Activated T-helper 1 cell treated with Interleukin-2 at 50 U/mL for 16 hours (primary cell): ENCODE measurements at places on chromosomes 2 and 18.

DNA sequence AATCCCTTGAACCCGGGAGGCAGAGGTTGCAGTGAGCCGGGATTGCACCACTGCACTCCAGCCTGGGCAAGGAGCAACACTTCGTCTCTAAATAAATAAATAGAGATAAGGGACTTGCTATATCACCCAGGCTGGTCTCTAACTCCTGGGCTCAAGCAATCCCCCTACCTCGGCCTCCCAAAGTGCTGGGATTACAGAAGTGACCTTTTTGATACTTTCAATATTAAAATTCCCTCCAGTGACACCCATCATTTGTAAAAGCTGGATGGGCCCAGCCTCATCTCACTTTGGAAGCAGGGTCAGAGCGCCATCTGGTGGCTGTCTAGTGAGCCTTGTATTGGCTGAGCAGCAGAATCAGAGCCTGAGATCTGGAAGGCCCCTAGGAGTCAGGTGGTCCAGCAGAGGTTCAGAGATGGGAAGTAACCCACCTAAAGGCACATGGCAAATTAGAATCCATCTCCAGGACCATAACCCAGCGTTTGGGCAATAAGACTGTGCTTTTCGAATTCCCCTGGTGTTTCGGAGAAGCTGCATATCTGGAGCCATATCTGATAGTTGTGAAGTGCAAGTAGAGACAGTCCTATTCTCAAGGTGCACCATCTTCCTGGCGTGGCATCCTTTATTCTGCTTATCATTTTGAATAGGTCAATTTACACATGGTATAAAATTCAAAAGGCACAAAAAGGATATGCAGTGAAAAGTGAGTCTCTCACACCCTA is 18.3 kb upstream of the SLC35F6 start:
- DNase-seq, result peak; percentile 55

GRCh38 chr2:224252631-224253030 is 149.3 kb downstream of the FAM124B start:
- no peak for DNase-seq

DNA sequence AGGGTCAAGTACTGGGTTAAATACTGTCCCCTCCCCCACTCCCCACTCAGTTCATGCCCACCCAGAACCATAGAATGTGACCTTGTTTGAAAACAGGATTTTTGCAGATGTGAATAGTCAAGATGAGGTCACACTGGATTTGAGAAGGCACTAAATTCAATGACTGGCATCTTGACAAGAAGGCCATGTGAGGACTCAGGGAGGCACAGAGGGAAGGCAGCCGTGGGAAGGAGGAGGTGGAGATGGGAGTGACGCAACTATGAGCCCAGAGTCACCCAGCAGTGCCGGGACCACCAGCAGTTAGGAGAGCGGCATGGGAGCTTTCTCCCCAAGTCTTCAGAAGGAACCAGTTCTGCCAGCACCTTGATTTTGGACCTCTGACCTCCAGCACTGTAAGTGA is 257.3 kb downstream of the BCL2 start:
- no peak for DNase-seq

DNA sequence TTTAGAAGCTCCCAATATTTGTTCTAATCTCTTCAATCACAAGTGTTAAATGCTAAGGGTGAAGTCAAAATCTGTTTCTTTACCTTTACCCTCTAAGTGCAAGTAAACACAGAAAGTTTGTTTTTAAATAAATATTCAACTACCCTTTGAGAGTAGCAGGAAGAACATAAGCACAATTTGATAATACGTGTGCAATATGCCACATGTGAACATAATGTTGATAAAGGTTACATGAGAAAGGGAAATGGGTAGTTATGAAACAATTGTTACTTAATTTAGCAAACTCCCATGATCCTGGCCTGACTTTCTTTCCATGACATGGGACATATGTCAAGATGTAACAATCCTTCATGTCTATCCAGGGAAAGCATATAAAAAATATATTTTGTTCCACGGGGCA is 7.1 kb downstream of the SPRED2 start:
- DNase-seq, result no peak

DNA sequence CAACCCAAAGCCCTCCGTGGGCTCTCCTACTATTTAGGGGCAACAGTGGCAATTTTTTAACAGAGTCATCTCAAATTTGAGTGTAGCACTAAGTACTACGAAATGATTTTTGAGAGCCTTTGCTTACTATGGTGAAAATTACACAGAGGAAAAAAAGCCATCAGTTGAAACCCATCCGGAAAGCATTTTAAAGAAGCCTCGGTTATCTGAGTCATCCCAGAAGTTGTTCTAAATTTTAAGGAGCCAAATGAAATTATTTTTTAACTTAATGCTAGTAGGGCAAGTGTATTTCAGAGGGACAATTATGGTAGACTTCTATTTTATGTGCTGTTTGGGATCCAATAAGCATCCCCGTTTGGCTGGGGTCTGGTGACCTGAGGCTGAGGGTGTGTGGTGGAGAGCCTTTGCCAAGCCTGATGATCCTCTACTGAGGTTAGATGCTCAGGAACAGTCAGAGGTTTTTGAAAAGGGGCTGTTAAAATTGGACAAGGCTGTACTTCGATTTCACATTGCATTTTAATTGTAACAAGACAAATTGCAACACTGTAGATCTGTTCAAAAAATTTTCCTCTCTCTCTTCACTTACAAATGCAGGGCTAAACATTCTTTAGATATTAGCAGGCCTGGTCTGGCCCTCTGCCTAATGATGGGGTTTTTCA is 47.0 kb downstream of the RAPGEF4 start:
- DNase-seq, result no peak

GRCh38 chr2:104938231-104938941 is 84.5 kb downstream of the POU3F3 start:
- no peak for DNase-seq

- DNase-seq, result no peak
These were observed 7.6 kb upstream of the CACNB4 start for GRCh38 chr2:152106464-152106863.

DNA sequence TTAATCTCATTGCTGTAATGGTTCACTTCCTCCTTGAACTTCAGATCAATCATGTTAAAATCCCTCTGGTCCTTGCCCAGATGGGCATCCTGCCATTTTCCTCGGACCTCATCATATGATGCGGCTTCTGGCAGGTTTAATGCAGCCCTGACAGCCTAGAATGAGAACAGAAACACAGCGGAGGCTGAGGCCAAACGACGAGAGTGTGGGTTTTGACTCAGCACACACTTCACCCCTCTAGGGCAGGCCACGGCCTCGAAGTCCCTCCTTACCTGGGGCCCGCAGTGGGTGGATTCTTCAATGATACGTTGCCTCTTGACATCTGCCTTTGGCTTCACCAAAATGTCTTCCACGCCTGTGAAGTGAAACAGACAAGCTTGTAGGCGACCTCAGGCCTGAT is 56.8 kb downstream of the POLR1A start:
- DNase-seq, result no peak

- no peak for DNase-seq
These were observed 69.5 kb downstream of the KYNU start for GRCh38 chr2:142946941-142947340.

DNA sequence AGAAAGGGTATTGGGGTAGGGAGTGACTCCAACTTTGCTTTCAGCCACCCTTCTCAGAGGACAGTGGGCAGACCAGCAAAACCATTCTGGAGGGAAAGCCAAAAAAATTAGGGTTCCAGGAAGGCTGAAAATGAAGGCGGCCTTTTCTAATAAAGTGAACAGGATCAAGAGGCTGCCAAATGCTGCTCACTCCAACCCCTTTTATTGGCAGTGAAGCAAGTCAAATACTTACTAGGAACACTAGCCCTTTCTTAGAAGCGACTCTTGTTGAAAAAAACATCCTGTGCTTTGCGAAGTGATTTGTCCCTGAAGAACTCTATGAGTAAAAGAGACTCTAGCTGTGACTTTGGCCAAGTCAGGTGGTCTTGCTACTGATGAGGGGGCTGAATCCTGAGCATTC is 83.6 kb upstream of the CYP1B1 start:
- DNase-seq, result no peak

DNA sequence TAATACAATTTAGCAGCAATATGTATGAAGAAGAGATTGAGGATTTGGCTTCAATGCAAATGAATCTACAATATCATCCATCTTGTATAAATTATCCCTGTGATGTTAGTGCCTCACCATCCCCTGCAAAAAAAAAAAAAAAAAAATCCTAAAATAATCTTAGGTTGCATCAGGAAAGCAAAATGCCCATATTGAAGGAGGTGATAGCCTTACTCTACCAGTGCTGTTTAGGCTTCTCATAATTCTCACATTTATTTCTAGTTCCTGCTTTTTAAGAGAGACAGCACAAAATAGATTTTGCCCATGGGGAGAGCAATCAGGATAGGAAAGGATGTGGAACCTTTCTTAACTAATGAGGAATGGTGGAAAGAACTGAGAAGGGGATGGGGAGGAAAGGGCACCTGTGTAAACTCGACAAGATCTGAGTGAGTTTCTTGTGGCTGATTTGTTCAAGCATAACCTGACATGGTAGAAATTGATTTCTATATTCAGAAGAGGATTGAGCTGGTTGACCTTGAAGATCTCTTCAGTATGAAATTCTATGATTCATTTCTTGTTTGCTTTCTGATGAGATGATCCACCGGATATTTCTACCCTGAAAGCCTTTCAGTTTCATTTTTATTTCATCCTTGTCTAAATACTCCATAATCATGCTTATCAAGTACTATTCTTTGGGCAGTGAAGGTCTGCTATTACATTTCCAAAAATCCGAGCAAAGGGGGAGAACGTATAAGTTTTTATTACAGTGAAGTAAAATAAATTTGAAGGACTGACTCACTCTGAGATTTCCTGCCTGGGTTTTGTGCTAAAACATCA is 391.2 kb downstream of the PTPRM start:
- DNase-seq, result no peak

DNA sequence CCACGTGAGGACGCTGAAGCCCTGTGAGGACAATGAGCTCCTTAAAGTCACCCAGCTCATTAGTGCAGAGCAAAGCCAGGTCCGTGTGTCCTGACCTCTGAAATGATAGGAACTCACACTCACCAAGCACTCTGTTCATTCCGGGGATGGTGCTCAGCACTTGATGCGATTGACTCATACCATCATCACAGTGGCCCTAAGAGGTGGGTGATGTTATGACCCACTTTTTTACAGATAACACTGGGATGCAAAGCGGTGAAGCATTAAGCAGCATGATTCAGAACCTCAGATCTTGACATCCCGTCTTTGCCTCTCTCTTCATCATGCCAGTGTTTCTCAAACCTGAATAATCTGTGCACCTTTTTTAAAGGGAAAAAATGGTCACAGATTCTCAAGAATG is 234.8 kb downstream of the ALPK2 start:
- DNase-seq, result no peak

GRCh38 chr2:40653829-40654228 is 201.9 kb upstream of the SLC8A1 start:
- DNase-seq, result no peak

DNA sequence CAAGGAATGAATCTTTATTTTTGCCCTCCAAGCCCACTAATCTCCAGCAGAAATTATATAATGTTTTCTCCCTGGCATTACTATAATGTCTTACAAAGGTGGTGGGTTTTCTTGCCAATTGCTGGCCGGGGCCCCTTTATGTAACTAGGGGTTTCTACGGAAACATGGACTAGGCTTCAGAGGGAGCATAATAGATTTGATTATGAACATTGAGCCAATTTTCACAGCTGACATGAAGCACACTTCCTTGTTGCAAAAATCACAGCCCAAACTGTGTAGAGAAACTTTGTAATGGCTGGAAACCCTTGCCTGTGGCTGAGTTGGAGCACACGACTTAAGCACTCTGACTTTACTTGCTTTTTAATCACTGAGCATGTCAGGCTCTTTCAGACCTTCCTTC is 3.8 kb upstream of the CYRIA start:
- DNase-seq, result no peak

- DNase-seq, result no peak
These were observed 46.3 kb downstream of the RTTN start for GRCh38 chr18:70158992-70159717.

GRCh38 chr2:44570271-44570670 is 208.5 kb downstream of the CAMKMT start:
- no peak for DNase-seq

DNA sequence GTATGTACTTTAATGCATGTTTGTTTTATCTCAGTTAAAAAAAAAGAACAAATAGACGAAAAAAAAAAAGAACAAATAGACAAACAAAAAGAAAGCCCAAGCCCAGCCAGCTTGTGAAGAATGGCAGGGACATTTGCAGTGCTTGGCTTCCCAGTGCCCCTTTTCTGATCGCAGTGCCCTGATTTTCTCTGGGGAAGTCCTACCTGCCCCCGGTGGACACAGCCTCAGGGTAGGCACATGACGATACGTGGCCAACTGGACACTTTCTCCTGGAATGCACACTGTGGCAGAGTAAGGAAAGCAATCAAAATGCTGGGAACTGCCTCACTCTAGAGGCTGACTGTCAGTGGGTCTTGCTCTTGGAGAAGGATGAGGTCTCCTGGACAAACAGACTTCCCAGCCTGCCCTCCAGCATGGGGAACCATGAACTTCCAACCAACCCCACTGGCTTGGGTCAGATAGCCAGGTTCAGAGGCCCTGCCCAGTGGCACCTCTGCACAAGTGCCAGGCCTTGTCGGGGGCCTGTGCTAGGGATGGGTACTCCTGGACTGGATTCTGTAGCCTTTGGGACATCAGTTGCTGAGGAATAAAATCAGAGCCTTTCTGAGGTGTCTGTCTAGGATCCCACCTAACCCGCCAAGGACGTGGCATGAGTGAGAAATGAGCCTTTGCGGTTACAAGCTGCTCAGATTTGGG is 76.7 kb downstream of the INHBB start:
- no peak for DNase-seq

DNA sequence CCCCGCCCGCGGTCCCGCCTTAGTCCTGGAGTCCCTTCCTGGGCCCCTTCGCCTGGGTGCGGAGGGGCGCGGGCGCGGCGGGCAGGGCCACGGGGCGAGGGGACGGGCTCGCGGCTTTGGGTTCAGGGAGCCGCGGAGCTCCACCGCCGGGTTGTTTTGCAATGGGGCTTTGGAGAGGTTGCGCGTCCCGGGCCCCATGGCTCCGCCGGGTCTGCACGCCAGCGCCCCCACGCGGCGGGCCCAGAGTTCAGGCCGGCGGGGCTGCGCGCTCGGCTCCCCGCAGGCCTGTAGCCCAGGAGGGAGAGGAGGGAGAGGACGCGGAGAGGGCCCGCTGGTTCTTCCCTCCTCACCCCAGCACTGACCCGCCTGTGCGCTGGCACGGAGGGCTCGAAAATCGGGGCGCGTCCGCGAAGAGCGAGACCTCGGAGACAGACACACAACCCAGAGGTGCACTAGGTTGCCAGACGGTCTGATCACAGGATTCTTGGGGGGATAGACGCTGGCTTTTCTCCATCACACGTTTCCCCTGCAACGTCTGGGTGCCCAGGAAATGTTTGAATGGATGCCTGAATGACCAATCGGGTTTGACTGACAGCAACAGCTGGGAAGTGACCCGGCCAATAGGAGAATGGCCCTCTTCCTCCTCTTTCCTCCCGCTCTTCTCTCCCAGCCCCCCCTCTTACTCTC is 4.9 kb upstream of the SIX2 start:
- DNase-seq, result no peak

- no peak for DNase-seq
These were observed 26.4 kb downstream of the TMEM131 start for GRCh38 chr2:97969081-97970067.

- DNase-seq, result peak; percentile 33
These were observed 11.4 kb downstream of the SNED1 start for GRCh38 chr2:241009601-241010530.
